G401 (cell line): ENCODE measurements at places on chromosomes 4 and X.
A peak's percentile ranks its signal among the peaks of the same experiment; 100 is the strongest.

- DNase-seq = no peak
Observed at GRCh38 chrX:139388254-139388653, 142.3 kb upstream of the F9 start.

DNA sequence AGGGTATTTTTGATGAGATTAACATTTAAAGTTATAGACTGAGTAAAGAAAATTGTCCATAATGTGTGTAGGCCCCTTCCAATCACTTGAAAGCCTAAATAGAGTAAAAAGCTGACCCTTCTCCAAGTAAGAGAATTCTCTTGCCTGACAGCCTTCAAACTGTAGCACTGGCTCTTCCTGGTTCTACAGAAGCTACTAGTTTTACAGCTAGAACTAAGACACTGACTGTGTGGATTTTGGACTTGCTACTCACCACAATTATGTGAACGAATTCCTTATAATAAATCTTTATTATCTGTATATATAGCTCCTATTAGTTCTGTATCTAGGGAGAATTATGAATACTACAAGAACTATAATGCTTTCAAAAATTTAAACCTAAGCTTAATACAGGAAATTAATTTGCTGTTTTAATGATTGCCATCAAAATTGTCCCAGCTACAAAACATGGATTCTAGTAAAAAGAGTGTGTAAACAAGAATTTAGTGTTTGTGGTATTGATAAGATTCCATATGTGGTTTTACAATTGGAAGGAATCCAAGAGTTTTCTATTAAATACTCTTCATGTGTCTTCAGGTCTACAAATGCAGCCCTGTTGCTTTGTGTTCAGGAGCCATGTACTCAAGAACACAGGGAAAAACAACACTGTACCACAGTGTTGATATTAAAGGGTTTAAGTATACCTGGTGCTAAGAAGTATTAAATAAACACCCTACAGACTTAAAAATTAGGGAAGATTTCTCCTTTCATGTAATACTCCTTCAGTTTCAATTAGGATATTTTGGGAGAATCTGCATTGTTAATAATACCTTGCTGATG lies 366.5 kb downstream of the CXXC4 start:
- no peak for DNase-seq

GRCh38 chrX:20637351-20637750 lies 370.6 kb upstream of the RPS6KA3 start:
- DNase-seq = no peak

- DNase-seq = no peak
Observed at GRCh38 chr4:126086041-126086440, 771.3 kb downstream of the FAT4 start.

GRCh38 chrX:151852294-151852693 lies 60.4 kb upstream of the MAGEA4 start:
- DNase-seq = no peak

DNA sequence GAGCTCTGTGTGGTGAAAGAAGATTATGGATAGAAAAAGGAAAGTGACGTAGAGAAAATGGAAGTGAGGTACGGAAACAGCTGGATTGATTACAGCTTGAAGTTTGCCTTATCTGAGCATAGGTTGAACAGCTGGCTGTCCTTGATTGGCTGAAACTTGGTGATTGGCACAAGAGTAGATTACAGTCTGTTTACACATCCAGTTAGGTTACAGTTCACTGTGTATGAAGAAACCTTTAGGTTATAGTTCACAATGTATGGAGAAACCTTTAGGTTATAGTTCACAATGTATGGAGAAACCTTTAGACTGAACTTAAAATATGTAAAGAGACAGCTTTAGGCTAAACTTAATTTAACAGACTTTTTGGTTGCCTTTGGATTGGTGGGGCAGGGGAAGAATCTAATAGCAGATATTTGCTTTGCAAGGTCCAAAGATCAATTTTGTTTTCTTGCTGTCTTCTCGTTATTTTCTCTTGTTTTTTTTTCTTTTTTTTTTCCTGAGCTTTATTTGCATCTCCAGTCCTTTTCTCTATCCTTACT lies 15.6 kb upstream of the ART3 start:
- no peak for DNase-seq

DNA sequence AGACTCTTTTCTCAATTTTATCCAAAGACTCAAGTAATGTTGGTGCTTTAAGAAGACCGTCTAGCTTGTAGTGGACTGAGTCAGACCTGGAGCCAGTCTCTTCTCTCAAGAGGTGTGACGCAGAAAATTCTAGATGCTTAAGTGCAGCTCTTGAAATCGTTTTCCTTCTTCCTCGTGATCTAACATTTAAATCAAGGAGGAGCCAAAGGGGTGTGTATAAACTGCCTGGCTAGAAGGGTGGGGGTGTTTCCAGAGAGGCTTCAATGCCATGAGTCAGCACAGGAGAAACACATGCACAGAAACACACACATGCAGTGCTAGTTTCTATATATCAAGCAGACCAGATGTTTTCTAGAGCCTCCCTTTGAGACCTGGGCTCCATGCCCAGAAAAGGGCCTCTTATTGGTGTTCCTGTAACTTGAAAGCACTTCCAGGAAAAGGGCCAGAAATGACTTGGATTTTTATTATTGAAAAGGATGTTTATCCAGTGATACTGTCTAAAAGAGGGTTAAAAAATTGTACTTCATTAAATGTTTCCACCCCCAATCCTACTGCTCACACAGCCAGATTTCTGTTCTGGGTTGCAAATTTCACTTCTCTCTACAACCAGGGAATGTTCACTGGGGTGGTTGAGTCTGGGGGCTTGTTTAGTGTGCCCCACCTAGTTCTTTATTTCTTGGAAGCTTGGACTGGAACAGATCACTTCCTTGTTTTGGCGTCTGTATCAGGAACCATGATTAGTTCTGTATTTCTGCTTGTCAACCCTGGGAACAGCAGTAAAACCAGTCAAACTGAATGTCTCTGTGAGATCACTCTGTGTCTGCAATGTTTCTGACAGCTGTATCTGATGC lies at the start of gene CLIC2:
Gene CLIC2 (minus strand): TSS at position 129 of the 851 bp plus-strand sequence. CDS start 187 bp downstream, outside the sequence.
- DNase-seq = no peak

- DNase-seq = no peak
Observed at GRCh38 chr4:23083391-23083790, 390.7 kb downstream of the GBA3 start.

GRCh38 chr4:127018381-127018780 lies 614.4 kb upstream of the INTU start:
- DNase-seq = no peak

DNA sequence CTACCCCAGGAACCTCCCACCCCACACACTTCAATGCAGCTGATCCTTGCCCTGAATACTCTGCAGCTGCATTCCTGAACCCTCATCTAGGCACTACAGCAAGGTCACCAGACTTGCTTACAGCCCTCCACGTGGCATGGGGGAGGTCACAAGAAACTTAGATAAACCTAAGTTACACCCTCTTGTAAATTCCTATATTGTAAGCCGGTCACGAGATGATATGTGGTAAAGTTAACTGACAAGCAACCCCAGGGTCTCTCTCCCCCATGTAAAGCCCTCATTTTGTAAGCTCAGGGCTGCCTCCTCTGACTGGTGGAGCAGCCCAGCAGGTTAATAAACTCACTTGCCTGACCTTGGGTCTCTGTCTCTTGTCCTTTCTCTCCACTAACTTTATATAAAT lies 570.7 kb downstream of the PCDH7 start:
- no peak for DNase-seq

GRCh38 chr4:909821-910220 lies 22.3 kb downstream of the GAK start:
- DNase-seq = no peak

DNA sequence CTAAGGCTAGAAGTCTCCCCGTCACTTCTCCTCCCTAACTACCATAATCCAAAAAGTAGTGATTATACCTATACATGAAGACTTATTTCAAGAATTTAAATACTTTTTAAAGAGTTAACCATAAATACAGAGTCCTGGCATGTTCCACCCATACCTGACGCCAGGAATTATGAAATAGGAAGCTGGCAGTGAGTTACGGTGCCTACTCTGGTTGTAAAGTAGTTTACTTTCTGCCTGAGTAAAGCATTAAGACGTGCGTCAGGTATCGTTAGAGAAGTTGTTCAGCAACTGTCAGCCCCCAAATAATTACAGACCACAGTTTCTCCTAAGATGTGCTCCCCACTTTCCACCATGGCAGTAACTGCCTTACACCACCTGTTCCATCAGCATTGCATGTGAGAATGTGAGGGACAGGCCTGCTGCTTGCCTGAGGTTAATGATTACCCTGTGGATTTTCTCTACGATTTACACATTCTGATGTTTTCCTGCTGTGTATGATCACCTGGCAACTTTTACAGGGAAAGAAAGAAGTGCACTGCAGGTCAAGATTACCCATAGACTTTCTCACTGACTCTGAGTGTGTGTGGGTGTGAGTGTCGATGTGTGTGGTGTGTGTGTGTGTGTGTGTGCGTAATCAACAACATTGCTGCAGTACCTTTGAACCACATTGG lies 92.3 kb upstream of the SLC7A11 start:
- DNase-seq = no peak

DNA sequence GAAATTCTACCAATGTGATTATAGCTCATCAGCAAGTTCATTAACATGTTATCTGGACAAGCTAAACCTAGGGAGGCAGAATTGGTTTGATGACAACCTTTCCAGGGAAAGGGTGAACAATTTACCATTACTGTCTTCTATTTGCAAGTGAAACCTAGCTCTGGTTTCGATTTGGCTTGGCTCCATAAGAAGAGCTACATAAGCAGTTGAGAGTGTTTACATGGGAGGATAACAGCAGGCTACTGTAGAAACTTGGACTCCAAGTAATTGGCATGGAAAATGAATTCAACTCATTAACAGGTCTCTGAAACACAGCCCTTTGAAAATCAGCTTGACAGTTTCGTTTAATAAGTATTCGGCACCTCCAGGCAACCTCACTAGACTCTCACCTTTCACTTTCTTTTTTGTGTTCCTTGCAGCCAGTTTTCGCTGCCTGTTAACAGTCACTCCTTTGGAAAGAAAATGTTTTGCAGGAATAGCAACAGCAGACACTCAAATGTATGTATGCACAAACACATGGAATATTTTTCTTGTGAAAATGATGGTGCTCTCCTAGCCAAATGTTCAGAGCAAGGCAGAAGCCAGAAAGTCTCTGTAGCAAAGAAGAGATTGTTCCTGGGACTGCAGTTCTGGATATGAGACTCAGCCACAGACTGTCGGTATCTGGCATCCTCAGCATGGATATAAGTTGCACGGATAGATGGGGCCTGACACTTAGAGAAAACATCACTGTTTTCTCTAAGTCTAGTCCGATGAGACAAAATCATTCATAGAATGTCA lies 27.5 kb downstream of the POU3F4 start:
- peak; percentile 1 for DNase-seq

- no peak for DNase-seq
Observed at GRCh38 chr4:153346031-153346430, 1.5 kb downstream of the MND1 start.

GRCh38 chrX:129652565-129653169 lies 2.1 kb downstream of the APLN start:
- peak; percentile 54 for DNase-seq

DNA sequence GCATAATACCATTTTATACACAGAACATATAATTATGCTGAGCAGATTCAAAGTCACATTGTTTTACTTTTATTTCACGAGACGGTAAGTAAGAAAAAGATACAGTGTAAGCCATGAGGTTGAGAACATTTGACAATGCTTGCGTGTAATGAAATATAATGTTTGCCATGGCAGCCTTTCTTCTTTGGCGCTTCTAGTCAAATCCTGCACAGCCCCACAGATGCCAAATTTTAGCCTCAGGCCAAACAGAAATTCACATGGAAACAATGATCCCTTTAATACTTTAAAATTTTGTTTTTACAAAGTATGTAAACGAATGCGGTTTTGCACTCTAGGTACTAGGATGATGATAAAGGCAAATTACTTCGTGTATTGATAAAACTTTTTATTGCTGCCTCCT lies 502.7 kb upstream of the SMIM31 start:
- no peak for DNase-seq

GRCh38 chr4:172995161-172995560 lies 173.4 kb upstream of the GALNT7 start:
- no peak for DNase-seq
